ENCODE measurements at places on chromosomes 4 and X. TPM values are rescaled to one million over a fixed set of nuclear protein-coding genes. Genes with fewer than 3 reads are reported as not detected.

DNA sequence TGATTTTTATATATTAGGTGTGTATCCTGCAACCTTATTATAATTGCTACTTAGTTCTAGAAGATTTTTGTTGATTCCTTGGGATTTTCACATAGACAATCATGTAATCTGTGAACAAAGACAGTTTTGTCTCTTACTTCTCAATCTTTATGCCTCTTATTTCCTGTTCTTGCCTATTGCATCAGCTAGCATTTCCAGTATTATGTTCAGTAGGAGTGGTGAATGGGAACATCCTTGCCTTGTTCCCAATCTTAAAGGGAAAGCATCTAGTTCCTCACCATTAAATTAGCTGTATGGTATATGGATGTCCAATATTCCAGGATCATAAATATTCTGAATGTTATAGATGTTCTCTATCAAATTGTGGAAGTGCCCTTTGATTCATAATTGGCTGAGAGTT, 41.8 kb downstream of the AWAT2 start:
- DNase-seq, result no peak

- DNase-seq, result no peak
These were observed 132.6 kb upstream of the PUDP start for GRCh38 chrX:7280520-7280919.

Gene MAML3
- 13.5 TPM for polyA plus RNA-seq

DNA sequence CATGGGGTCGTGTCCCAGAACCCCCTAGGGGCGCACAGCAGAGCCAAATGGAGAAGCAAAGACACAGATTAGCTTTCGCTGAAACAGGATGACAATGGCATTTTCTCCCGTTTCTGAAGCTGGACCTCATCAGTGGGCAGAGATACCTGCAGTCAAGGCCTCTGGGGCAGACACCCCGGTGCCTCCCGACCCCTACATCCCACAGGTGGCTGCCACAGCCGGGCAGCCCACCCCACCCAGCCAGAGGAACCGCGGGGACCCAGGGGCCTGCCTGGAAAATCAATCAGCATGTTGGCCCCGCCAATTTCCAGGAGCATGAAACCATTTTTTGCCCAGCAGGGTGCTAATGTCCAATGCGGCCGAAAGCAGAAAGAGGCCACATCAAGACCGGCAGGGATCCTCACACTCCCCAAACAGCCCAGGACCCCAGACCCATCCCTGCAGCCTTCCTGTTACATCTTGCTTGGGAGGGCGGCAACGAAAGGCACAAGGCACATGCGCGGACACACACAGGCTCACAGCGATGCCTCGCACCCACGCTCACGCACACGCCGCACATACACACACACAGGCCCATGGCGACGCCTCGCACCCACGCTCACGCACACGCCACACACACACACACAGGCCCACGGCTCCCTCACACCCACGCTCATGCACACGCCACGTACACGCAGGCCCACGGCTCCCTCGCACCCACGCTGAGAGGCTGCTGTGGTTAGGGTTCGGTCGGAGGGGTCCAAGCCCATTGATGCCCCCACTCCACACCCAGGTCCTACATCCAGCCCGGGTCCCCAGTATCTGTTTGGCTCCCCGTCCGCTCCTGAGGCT, 130.6 kb upstream of the NKX1-1 start:
- DNase-seq, result no peak

GRCh38 chr4:47483745-47484144, 1.3 kb upstream of the ATP10D start:
- no peak for DNase-seq

DNA sequence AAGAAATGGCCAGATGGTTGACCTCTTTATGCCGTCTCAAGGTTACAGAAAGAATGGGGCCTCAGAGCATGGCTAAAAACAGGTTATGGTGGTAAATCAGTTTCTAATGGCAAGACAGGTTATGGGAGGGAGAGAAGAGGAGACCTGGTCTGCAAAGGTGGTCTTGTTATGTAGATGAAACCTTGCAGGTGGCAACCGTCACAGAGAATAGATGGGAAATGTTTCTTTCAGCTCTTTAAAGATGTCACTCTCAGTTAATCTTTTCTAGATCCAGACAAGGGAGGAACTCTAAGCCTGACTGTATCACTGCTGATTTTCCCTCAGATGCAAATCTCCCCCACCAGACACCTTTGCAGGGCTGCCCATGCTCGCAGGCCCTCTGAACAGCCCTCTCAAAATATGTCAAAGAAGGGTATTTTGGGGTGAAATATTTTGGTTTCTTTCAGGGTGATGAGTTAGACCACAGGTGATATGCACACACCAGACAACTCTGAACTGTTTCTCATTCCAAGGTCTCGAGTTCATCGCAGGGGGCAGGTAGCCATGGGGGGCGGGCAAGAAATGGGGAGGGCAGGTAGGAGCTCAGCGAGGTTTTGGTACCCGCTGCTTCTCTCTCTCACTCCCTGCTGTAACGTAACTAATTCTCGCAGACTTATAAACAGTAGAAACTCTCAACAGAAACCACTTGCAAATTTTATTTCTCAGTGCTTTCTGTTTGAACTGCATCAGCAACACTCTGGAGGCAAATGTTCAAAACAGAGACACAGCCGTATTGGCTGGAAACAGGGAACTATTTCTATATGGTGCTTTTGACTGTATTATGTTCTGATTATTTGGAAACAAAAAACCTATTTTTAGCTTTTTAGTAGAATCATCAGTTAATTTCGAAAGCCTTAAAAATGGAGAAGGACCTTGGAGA, 32.4 kb downstream of the CASP3 start:
- no peak for DNase-seq

GRCh38 chr4:111066887-111067286, 444.0 kb upstream of the PITX2 start:
- DNase-seq, result no peak

Gene FSTL5
- 0.74 TPM for polyA plus RNA-seq

Gene GYPB
- polyA plus RNA-seq, result 1.7 TPM

DNA sequence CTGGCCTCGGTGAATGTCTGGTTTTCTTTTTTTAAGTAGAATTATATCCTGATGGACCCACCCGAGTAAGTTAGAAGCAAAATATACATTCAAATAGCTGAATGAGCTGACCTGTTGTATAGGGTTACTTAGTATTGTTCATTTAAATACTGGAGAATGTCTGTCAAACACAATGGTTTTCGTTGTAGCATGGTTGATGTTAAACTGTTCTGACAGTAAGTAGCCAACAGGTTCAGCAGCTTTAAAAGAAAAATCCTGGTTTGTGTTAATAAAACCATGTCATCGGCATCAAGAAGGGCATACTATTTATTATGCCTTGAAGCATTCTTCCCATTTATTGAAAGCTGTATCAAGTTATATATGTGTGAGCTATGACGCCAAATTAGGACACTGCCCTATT, 149.6 kb downstream of the ANAPC10 start:
- no peak for DNase-seq

Gene POU3F4
- polyA plus RNA-seq, result 4.7 TPM

- DNase-seq, result no peak
These were observed 340.4 kb downstream of the RPA4 start for GRCh38 chrX:97224148-97224547.

Gene AFP
- polyA plus RNA-seq, result 504 TPM

Measured in left renal pelvis (tissue), 4 donors.